ENCODE measurements at places on chromosomes 5 and 9.

GRCh38 chr5:54653956-54654614 is 136.5 kb downstream of the SNX18 start:
- no peak for DNase-seq

- peak; percentile 76 for DNase-seq
These were observed 118.6 kb downstream of the RGS3 start for GRCh38 chr9:113581865-113582697.

DNA sequence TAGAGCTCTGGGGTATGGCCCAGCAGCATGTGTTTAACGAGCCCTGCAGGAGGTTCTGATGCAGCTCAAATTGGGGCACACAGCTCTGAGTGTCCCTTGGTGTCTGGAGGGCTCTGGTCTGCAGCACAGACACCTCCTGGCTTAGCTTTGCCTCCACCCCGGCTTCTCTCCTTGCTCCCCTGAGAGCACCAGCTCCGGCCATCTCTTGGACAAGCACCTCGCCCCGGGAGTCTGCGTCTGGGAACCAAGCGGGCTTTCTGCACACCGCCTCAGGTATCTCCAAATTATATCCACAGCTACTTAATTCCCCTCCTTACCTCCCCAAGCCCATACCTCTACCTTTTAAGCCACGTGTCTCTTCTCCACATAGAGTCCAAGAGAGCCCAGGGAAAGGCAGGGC is 83.7 kb upstream of the IRX4 start:
- DNase-seq: no peak

DNA sequence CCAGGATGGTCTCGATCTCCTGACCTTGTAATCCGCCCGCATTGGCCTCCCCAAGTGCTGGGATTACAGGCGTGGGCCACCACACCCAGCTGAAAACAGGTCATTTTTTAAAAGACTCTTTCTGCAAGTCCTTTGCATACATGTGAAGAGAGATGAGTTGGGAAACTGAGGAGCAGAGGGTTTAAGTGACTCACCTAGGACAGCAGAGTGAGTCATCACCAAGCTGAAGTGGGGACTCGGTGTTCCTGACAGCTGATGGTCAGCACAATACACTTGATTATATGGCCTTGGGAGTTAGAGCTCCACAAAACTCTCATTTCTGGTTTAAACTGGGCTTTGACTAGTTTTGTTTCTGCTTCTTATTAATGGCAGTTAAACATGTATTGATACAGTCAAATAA is 38.1 kb upstream of the SSBP2 start:
- no peak for DNase-seq

- no peak for DNase-seq
These were observed 29.3 kb downstream of the TUT7 start for GRCh38 chr9:86324901-86325300.

DNA sequence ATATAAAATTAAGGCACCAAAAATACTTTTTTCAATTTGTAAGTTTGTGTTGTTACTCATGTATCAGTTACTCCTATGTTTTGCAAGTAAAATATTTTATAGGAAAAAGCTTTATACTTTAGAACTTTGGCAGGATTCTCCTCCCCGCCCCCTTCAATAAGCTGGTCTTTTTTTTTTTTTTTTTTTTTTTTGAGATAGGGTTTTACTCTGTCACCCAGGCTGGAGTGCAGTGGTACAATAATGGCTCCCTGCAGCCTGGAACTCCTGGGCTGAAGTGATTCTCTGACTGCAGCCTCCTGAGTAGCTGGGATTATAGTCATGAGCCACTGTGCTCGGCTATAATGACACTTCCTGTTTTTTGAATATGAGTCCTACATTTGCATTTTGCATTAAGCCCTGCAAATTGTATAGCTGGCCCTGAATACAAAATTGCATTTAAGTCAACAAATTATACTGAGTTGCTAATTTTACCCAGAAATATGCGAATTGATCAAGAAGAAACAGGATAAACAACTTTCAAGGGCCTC is 192.9 kb downstream of the PIK3R1 start:
- DNase-seq: no peak

DNA sequence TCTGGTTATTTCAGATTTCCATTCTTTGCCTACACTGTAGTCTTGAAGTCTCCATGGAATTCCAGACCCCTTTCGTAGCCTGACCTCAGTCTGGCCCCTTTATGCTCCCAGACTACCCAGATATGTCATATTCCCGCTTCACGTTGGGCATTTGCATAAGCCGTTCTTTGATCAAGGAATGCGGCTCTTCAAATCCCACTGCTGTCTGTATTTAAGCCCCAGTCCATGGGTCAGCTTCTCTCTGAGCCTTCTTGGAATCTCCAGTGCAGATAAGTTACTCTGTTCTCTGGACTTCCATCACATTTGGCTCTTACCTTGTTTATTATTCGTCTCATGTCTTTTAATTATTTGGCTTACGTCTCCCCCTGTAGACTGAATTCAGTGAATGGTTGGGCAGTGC is 97.4 kb downstream of the PARP8 start:
- no peak for DNase-seq

DNA sequence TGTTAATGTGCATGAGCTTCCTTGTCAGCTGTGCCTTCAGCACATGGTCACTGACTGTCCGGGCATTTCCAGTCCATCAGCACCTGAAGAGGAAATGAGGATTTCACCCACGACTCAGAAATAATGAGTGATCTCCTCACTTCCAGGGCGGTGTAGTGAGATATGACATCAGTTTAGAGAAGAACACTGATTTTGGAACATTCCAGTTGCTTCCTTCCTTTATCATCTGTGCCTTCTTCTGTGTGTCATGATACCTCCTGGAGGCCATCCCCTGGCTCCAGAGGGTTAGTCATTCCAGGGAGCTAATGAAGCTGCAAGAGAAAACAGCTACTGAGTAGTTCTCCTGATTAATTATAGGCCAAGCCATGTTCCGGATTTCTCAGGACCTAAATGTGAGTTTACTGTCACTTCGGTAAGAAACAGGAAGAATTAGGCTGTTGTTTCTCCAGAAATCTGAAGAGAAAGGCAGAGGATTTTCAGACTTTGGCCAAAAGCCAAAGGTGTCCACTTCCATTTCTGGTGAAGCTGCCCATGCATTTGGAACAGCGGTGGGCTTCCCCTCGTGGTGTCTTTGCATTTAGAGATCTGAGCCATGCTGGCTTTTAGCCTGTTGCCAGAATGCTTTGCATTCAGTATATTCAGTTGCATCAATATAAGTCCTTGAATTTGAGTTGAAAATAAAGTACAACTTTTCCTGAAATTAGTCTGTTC is 161.3 kb upstream of the OTULINL start:
- no peak for DNase-seq

DNA sequence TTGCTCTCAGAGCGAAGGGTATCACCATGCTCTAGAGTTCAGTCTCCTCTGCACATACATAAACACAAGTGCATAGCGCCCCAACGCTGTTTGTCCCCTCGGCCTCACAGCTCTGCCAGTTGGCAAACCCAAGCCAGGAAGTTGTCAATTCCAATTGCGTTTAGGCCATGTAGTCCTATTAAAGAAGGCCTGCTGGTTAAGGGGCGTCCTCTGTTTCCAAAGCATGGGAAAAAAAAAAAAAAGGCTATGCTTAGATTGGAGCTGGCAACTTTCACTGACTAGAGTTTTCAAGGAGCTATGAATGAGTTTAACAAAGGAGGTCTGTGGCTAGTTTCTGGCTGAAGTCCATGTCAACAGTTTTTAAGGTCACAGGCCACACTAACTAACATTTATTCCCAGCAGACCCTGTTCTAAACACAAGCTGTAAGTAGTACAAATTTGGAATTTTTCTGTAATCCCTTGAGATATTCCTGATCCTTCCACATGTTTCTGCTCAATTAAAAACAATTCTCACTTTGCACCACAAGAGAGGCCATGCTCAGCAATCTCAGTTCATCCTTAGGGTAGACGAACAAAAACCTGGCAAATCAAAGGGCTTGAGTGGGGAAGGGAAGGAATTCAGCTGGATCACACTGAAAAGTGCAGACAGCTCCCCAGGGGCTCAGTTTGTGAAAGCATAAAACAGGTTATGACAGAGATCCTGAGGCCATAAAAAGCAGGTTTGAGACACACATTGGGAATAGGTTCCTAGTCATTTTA is 187.7 kb downstream of the DENND1A start:
- DNase-seq: no peak

GRCh38 chr5:171315925-171316257 is 6.8 kb downstream of the TLX3 start:
- DNase-seq: no peak

DNA sequence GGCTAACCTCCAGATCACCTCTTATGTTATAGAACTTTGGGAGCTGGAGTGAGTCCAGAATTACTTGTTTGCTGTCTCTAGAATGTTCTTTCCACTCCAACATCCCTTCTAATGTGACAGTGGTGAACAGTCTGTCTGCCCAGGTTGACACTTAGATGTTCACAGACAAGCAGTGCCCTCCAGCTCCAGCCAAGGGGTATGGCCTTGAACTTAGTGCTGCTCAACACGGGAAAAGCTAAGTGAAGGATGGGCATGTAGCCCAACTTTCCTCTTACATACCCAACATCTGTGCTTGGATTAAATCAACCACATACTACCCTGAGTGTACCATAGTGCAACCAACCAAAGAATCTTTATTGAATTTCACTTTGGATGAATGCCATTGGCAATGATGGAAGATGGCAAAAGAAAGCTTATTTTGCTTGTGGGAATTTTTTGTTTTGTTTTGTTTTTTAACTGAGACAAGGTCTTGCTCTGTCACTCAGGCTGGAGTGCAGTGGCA is 201.2 kb downstream of the NXNL2 start:
- DNase-seq: no peak

- no peak for DNase-seq
These were observed 168.8 kb downstream of the ARHGAP26 start for GRCh38 chr5:142939006-142939405.

DNA sequence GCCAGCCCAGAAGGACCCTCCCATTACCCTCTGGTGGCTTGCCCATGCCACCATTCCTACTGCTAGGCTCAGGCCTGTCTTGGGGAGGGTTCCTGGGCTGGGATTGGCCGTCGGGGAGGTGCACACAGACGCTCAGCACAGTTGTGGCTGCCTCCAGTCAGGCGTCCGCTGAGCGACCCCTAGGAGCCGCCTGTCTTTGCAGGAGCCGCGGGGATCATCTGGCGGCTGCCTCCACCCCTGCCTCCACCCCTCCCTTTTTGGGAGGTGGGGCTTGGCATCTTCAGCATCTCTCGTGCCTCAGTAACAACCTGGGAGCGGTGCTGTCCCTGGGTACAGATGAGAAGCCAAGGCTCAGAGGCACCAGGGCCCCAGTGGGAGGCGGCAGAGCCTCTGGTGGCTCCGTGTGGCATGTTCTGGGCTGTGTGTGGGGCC is 39.6 kb downstream of the RXRA start:
- no peak for DNase-seq

DNA sequence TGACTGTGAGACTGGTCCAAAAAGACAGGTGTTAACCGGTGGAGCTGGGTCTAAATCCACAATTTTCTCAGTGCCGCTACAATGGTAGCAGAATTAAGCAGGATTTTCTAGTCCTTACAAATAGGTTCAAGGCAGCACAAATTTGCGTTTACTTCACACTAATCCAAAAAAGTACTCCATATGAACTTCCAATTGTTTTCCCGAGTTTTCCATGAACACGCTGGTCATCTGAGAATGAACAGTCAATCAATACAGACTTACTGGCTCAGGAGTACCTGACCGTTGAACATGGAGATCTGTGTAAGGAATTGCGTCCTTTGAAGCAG is 709 bp downstream of the SLC35D2 start:
- DNase-seq: no peak

GRCh38 chr5:59489551-59489950 is 404.0 kb downstream of the PDE4D start:
- DNase-seq: no peak

DNA sequence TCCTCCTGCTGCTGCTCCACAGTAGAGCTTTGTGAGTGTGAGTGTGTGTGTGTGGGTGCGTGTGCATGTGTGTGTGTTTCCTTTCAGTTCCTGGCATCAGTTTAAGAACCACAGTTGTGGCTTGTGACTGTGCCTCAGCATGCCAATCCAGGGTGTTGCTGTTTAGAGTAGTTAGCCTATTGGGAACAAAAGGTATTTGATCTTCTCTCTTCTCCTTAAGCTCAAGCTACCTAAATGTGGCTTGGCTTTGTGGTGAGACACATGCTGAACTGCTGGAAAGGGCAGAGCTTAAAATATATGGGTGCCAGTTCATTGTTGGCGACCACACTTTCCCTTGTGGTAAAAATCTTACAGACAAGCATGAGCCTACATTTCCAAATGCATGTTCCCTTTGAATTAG is 116.6 kb upstream of the BNC2 start:
- no peak for DNase-seq

- no peak for DNase-seq
These were observed 68.2 kb upstream of the RAD23B start for GRCh38 chr9:107214915-107215314.

DNA sequence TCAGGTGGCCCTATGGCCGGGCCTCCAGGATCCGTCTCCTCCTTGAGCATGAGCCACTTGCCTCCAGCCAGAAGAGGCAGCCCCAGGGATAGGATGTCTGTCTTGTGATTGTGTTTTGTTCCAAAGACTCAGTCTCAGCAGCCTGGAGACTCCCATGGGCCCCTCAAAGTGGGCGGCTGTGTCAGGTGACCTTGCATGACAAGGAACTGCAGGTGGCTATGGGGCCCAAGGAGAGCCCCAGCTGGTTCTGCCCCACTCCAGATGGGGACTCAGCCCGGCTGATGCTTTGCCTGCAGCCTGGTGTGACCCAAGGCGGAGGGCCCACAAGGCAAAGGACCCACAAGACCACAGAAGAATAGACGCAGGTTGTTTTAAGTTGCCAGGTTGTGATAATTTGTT is 284.3 kb upstream of the IRX4 start:
- DNase-seq: no peak

GRCh38 chr9:87862536-87863268 is 20.0 kb upstream of the SPATA31E1 start:
- no peak for DNase-seq

- DNase-seq: no peak
These were observed 47.7 kb upstream of the ITGA1 start for GRCh38 chr5:52740007-52740406.

Data from activated CD4-positive, alpha-beta T cell treated with anti-CD3 and anti-CD28 coated beads for 4 hours (primary cell).